ENCODE measurements at places on chromosomes 13 and 19. TPM values are rescaled to one million over a fixed set of nuclear protein-coding genes. Genes with fewer than 3 reads are reported as not detected.

ATP12A gene
- total RNA-seq, result not detected

DNA sequence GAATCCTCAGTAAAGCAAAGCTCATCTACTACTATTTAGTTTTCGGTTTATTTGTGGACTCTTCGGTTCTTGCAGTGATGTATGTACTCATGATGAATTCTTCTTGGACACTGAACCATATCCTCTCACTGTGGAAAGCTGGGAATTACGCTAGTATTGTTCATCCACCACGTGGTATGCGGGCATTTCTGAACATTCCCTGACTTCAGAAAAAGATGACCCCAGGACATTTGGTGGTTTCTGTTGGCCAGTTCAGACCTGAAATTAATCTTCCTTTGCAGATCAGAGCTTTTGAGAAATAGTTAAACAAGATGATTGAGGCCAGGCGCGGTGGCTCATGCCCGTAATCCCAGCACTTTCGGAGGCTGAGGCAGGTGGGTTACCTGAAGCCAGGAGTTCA lies 25.3 kb upstream of the FBN3 start:
- no peak for DNase-seq

- no peak for DNase-seq
Observed at GRCh38 chr13:35630551-35631275, 154.2 kb upstream of the MAB21L1 start.

BST2 gene
- total RNA-seq, result not detected

MAST3 gene
- total RNA-seq, result 10.1 TPM

GRCh38 chr13:67084066-67084465 lies 146.1 kb downstream of the PCDH9 start:
- no peak for DNase-seq

DNA sequence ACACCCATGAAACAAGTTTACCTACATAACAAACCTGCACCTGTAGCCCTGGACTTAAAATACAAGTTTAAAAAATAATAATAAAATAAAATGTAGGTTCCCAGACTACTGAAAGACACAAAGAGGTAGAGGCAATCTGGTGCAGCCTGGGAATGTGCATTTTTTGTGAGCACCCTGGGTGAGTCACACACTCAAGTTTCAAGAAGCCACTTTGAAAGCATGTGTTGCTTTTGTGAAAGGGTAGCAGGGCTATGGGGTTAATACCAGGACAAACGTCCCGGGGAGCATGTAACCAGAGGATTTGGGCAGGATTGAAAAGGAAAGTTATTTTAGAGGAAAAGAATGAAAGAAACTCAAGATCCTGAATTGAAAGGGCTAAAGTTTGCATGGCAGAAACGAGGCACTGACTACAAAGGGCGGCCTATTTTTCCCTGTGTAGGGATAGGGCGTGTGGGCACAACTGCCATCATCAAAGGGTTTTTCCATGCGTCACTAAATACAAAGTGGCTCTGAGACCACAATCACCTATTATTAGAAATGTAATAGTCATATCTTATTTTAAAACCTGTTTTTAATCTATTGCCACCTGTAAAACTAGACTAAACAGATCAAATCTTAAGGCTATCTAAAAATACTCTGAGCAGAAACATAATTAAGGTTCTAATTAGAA lies 314.9 kb downstream of the COG6 start:
- no peak for DNase-seq

GRCh38 chr19:38837656-38838121 lies 6.1 kb upstream of the ECH1 start:
- DNase-seq, result no peak

- no peak for DNase-seq
Observed at GRCh38 chr13:106683179-106683578, 115.2 kb upstream of the ARGLU1 start.

ERICH6B gene
- not detected for total RNA-seq

- DNase-seq, result no peak
Observed at GRCh38 chr13:107883561-107884175, 331.7 kb downstream of the LIG4 start.

- no peak for DNase-seq
Observed at GRCh38 chr13:42847891-42848663, 66.7 kb downstream of the FAM216B start.

NLRP5 gene
- total RNA-seq, result not detected

SLC25A23 gene
- 51.7 TPM for total RNA-seq

NUP58 gene
- total RNA-seq, result 37.7 TPM

DNA sequence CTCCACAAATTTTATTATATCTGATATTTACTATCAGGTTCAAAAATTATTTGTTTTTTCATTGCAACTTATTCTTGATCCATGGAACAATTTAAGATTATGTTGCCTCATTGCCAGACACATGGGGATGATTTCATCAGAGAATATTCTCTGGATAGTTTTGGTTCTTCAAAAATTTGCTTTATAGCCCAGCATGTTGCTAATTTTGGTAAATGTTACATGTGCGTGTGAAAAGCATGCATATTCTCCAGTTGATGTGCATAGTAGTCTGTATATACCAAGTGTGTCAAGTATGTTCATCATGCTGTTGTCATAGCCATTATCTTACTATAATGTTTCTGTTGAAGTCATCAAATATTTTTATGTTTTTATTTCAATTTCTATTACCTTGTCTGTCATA lies 122.3 kb downstream of the RFC3 start:
- no peak for DNase-seq

DNA sequence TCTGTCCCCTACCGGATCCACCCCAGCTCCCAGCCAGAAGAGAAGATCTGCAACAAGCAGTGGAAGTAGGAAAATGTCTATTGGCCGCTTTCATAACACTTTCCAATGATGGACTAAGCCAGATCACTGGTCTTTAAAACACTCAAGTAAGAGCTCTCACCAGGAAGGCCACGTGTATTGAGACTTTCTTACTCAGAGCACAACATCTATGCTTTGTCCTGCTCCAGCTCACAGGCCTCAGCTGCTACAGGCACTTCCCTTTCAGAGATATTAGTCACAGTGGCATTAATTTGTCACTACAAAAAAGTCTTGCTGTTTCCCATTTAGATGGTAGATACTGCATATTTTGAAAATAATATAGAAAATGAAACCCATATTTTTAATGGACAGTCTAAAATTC lies 164.2 kb downstream of the ABCC4 start:
- no peak for DNase-seq

DNA sequence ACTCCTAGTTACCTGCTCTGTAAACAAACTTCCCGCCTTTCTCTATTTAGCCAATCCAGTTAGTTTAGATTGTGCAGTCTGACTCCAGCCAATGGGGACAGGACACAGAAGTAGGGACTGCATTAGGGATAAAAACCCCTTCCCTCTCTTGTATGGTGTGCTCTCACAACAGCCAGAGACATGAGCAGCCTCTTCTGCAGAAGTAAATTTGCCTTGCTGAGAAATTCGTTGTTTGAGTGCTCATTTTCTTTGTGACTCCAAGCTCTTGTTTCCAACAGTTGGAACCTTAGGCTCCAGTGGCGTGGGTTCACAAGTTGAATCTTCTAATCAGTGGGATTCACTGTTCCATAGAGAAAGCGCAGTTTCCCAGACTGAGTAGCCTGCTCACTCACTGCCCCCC lies 66.1 kb downstream of the ZNF93 start:
- no peak for DNase-seq

All from chondrocyte (in vitro differentiated cells).